ENCODE measurements at places on chromosomes 7 and 10.

DNA sequence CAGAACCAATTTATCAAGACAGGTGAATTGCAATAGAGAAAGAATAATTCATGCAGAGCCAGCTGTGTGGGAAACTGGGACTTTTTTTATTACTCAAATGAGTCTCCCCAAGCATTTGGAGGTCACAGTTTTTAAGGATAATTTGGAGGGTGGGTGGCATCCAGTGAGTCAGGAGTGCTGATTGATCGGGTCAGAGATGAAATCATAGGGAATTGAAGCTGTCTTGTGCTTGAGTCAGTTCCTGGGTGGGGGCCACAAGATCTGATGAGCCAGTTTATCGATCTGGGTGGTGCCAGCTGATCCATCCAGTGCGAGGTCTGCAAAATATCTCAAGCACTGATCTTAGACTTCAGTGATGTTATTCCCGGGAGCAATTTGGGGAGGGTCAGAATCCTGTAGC lies 9.9 kb upstream of the MYO1G start:
- no peak for DNase-seq

- peak; percentile 91 for DNase-seq
These were observed 940 bp upstream of the PSD start for GRCh38 chr10:102419269-102420180.

DNA sequence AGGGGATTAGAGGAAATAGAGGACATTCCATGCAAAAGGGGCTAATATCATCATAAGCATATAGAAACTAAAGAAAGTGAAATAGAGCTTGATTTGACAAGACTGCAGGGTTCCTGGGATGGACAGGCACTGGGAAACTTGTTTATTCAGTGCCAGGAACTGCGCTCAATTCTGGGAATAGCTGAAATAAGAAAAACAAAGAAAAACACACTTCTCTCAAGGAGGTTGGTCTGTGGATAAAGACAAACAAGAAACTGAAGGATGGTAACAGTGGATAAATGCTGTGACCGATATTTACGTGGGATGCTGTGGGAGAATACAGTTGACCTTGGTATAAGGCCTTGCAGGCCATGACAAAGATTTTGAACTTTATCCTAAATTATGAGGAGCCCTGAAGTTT lies 40.9 kb upstream of the ANLN start:
- no peak for DNase-seq

DNA sequence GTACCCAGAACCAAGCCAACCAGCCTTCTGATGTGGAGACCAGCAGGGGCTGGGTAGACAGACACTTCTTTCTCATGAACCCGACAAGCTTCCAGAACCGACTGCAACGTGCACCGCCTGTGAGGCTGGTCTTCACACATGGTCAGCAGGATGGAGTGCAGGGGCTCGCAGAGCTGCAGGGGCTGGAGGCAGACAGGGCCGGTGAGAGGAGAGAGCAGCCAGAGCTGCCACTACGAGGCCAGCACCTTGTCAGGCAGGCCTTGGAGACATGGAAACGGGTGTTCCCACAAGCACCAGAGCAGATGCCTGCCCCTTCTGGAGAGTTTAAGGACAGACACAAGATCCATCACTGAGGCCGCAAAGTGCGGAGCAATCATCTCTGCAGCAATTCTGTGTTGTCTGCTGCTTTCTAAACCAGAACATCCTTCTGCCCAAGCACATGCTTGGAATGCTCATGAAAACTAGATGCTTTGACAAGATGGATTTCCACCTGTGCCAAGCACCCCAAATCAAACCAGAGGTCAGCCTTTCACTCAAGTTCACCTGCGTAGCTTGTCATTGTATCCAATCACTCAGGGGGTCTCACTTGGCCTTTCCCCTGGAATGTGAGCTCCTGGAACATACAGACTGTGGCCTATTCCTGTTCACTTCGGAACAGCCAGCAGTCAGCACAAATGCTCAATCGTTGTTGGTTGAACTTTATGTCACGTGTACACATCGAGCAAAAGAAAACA lies 32.2 kb downstream of the FRMPD2 start:
- no peak for DNase-seq

GRCh38 chr7:71682841-71683781 lies 551.2 kb downstream of the GALNT17 start:
- peak; percentile 13 for DNase-seq

DNA sequence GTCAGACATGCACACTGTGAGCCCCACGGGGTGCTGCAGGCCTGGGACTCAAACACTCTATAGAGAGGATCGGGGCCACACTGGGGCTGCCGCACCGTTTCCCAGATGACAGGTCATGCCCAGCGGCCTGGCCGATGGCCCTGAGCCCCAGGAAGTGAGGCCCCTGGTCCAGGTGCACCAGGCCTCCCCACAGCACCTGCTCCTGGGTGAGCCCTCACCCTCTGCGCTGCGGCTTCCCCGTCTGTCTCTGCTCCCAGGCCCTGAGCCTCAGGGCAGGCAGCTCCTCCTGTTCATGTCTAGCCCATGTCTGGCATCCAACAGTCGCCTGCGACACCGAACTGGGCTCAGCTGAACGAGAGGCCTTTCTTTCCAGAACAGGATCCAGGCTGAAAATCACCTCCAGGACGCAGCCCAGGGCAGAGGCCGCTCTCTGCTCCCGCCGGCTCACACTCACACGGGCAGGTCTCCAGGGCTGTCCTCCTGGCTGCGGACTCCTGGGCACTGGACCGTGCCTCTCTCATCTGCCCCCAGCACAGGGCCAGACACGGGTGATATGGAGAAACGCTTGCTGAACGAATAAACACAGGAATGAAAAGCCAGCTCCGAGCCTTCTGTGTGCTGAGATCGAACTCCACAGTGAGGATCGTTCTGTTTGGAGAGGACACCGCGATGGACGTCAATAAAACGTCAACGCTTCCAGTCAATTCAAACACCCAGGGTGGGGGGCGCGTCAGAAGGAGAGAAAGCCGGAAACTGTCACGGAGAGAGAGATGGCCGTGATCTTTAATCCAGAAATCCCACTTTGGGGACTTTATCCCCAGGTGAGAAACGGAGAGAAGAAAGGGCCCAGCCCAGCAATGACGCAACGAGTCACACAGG lies 202.4 kb downstream of the ELFN1 start:
- DNase-seq: no peak

- no peak for DNase-seq
These were observed 761.9 kb downstream of the TYW1 start for GRCh38 chr7:67758551-67758950.

DNA sequence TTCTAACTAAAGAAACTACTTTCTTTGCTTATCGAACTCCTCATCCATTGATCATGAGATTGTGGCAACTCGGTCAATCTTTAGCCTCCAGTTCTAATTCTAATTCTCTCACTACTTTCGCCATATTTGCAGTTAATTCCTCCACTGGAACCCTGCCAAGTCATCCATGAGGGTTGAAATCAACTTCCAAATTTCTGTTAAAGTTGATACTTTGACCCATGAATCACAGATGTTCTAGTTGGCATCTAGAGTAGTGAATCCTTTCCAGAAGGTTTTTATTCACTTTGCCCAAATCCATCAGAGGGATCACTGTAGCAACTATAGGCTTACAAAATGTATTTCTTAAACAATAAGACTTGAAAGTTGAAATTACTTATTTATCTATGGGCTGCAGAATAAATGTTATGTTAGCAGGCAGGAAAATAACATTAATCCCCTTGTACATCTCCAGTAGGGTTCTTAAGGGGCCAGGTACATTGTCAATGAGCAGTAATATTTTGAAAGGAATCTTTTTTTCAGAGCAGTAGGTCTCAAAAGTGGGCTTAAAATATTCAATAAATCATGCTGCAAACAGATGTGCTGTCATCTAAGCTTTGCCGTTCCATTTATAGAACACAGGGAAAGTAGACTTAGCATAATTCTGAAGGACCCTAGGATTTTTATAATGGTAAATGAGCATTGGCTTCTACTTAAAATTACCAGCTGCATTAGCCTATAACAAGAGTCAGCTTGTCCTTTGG lies 39.4 kb downstream of the CCDC71L start:
- DNase-seq: no peak

- no peak for DNase-seq
These were observed 54.8 kb downstream of the MPP7 start for GRCh38 chr10:28248092-28248491.

DNA sequence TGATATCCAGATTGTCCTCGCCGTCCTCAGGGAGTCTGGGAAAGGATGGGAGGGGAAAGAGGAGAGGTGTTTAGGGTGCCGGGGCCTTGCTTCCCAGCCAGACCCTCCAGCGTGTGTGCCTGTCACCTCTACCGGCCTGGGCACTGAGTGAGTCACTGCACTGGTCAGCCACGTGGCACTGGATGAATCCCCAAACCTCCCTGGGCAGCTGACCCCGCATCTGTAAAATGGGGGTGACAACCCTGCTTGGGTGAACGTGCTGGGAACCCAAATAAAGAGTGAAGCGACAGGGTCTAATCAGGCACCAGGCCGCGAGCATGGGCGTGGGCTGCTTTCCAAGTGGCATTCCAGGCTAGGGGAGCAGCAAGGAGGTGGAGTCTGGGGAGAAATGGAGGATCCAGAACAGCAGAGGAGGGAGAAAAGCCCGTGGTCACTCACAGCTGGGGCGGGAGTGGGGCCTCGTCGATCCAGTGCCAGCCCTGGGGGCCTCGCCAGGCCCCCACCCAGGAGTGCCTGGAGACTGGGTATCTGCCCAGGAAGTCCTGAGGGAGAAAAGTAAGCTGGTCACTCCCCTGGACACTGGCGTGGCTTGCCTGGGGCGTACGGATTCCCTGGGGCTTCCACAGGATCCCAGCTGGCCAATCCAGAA lies 29.7 kb downstream of the KLRG2 start:
- no peak for DNase-seq

- DNase-seq: peak; percentile 82
These were observed 121.3 kb upstream of the WIPF3 start for GRCh38 chr7:29684787-29685650.

GRCh38 chr10:34148305-34148657 lies 666.8 kb downstream of the PARD3 start:
- no peak for DNase-seq

GRCh38 chr10:43946445-43946844 lies 297.8 kb upstream of the ZNF32 start:
- DNase-seq: no peak

DNA sequence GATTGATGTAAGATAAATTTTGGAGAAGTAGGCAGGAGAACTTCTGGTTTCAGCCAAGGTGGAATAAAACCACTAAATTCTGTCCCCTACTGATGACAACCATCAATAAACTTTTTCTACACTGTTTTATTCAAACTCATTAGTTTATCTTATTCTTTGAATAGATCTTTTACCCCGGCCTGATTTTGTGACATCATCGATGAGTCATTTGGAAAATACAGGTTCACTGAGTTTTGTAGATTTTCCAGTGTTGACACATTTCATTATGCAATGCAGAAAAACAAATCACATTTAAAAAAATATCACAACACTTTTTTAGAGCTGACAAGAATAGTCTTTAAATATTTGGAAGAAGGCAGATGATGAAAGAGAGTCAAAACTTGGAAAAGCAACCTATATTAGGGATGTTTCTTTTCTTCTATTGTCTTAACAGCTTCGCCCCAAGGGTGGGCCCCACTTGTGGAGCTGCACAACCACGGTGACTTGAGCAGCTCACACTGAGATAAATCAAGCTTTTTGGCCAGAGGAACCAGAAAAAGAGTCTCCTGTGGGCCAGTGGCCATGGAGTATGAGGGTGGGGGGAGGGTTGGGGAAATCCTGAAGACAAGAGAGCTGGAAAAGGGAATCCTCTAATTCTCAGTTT lies 112.8 kb downstream of the PTEN start:
- DNase-seq: no peak

DNA sequence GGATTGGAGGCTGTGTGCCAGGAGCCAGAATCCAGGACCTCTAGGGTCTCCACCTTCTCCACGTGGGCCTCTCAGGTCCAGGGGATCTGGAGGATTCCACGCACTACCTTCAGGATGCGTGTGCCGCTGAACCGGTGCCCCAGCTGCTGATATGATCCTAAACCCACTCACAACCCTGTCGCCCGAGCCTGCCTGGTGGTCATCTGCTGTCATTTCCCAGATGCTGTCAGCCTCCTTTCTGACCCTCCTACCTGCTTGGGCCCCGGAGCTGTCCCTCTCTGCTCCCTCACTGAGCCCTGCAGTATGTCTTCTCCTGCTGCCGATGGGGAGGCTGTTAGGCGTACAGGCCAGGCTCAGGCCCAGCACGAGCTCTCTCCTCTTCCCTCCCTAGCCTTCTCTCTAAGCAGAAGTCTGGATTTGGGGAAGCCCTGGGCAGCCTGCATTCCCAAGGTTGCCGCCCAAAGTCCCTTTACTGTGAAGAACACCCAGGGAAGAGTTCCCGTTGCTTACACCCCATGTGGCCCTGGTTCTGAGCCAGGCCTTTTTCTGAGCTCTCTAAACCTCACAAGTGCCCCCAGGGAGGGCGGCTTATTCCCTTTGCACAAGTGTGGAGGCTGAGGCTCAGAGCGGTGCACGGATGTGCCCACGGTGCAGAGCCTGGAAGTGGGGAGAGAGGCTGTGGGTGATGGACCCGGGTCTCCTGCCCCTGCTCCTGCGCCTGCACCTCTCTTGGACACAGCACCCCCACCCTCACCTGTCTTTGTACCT lies 30.8 kb upstream of the ZNF488 start:
- DNase-seq: no peak

DNA sequence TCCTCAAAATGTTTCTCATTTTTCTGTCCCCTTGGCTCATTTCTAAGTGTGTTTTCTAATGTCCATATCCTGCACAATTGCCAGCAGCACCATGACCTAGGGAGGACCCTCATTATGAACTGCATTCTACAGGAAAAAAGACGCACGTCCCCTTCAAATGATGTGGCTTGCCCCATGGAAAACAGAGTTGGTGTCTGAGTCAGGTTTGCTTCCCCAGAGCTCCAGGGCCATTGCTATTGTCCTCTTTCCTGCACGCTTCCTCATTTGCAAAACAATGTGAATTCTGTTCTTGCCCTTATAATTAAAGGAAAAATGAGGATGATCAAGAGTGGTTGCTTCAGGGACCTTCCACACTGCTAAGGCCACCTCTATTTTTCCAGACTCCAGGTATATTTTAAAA lies 14.7 kb upstream of the ASB4 start:
- no peak for DNase-seq

DNA sequence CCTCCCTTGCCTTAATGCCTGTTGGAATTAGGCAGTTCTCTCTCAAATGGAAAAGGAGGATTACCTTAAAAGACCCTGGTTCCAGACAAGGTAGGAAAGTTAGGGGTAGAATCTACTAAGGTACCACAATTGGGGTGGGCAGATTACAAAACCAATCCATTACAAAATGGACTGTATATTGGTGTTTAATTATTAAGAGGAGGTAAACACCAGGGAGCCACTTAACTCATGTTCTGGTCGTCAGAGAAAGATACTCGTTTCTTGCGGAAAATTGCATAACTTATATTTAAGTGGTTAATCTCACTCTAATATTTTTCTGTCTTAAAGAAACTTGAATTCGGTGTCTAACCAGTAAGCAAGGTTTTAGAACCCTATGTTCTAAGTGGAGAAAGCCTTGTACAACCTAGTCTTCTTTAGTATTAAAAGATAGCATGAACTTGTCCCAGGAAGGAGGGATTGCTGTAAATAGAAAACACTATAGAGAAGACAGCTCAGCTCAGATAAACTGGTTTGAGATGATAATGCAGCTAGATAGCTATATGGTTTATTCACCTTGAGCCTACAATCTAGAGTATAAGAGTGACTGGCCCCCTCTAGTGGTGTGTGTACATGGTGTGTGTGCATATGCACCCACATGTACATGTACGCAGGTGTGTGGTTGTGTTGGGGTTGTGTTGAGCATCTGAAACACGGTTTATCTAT lies 58.0 kb upstream of the STRIP2 start:
- DNase-seq: peak; percentile 39

GRCh38 chr10:79052291-79053080 lies 16.3 kb upstream of the ZMIZ1 start:
- DNase-seq: peak; percentile 47

GRCh38 chr7:43479042-43479441 lies 103.9 kb upstream of the STK17A start:
- no peak for DNase-seq

Measured in nephron progenitor cell (in vitro differentiated cells).